ENCODE measurements at places on chromosomes 2 and 18. TPM values are rescaled to one million over a fixed set of nuclear protein-coding genes. Genes with fewer than 3 reads are reported as not detected.

DNA sequence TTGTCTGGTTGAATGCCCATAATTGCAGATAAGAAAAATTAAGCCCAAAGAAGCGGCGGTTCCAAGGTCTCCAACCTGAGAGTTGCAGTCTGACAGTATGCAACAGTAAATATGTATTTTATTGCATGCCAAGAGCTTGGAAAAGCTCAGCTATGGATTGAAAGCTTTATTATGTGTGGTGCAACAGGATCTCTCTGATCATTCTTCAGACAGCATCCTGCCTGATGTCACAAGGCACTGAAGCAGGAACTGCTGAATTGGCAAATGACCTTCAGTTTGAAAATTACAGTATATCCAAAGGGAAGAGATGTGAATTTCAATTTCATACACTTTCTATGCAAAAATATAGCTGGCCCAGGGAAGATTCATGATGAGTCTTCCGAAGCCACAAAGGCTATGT is 42.5 kb downstream of the DOCK10 start:
- DNase-seq, result no peak

- DNase-seq, result no peak
These were observed 48.5 kb upstream of the ATP6V1B1 start for GRCh38 chr2:70887208-70887549.

The GKN2 gene
- not detected for total RNA-seq

DNA sequence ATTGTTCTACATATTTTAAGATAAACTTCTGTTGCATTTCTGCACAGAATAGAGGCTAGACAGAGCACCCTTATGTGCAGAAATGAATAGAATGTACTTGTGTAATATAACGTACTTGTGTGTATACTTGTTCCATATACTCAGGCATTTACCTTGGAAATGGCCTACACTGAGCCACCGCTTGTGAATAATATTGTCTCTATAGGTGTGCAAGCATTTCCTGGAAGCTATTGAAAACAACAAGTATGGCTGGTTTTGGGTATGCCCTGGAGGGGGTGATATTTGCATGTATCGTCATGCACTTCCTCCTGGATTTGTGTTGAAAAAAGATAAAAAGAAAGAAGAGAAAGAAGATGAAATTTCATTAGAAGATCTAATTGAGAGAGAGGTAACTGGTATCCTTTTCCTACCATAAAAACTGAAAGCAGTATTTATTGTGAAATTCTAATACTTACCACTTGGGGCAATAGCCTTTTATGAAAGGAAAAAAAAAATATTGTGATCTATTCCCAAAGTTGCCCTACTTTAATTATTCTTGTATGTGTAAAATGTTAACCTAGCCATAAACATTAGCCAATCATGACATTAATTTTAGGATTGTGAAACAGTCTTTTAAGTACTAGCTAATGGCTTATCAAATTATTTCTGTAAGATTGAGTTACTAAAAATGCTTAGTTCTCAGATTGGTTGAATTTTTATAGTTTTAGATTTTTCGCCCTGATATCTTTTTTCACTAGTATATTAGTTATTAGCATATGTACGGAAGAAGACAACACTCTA is 18.0 kb downstream of the ZC3H15 start:
- peak; percentile 17 for DNase-seq

The SATB2 gene
- total RNA-seq, result not detected

- no peak for DNase-seq
These were observed 21.4 kb downstream of the AP1S3 start for GRCh38 chr2:223815884-223816570.

DNA sequence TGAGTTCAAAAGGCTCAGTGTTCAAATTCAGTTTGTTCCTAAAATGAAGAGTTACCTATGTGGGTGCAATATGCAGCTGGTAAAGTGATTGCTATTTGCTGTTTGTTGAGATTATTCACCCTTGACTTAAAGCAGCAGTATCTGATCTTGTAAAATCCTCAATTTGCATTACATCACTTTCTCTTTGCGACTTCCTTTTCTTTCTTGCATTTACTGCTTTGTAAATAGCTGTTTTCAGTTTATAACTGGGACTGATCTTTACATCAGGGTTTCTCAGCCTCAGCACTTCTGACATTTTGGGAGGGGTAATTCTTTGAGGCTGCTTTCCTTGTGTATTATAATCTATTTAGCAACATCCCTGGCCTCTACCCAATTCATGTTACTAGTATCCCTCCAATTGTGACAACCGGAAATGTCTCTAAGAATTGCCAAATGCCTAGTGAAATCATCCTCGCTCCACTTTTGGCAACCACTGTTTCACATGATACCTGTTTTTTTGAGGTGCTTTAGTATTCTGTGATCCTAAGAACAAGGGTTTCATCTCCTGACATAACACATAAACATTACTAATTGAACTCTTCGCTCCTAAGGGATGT is 12.1 kb upstream of the ERCC3 start:
- no peak for DNase-seq

The GKN1 gene
- total RNA-seq, result not detected

DNA sequence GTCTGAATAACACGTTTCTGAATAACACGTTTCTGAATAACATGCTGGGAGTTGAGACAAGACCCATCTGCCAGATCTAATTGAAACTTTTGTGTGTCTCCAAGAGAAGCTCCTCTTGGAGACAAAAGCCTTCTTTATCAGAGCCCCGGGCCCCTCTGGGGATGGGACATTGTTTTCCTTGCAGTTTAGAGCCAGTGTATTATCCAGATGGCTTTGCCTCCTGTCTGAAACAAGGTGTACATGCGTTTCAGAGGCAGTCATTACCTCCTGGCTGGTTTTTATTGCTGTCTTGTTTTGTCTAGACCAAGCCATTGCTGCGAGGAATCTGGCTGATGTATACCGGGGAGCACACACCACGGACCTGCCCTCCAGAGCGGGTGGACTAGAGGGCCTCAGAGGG is 7.8 kb downstream of the FOSL2 start:
- DNase-seq, result no peak

DNA sequence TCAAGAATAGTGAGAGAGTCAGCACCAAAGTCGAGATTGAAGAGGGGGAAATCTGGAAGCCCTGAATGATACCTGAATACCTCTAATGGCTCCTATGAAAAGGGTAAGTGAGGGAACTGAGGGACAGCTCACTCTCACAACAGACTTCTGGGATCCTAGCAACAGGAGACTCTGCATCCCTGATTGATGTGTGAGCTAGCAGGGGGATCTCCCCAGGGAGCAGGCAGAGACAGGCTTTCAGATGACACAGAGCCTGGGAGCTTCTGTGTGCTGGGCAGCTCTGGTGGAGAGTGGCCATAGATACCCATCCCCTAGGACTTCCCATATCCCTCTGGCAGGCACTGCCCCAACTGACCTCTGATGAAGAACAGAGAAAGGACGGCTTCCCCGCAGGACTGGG is 206.2 kb downstream of the EXOC6B start:
- no peak for DNase-seq

DNA sequence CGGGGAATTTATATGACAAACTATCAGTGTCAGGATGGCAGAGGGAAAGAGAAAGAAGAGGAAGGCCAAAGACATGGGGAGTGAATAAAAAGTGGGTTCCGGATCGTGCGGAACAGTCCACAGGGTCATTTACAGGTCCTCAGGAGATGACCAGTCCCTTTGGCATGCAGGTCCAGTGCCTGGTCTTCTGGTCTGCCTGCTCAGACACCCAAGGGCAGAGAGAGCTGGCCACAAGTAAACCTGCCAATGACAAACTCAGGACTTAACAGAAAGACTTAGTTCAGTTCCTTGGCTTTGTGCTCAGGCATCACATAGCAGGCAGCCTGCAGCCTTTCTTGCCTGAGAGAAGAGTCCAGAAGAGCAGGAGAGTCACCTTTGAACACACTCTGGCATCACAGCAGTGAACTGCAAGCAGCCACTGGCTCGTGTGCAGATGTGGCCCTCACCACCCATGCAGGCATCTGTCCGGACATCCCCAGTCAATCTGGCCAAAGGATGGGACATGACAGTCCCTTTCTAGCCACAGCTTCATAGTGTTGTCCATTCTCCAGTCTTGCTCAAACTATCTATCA is 14.0 kb downstream of the TMEM127 start:
- DNase-seq, result no peak

The SLC5A7 gene
- not detected for total RNA-seq

GRCh38 chr2:238155761-238156694 is 2.7 kb upstream of the ERFE start:
- DNase-seq, result no peak

- no peak for DNase-seq
These were observed 180.6 kb downstream of the MC4R start for GRCh38 chr18:60191926-60192325.

The CD8A gene
- total RNA-seq, result 1.4 TPM
